ENCODE measurements at places on chromosomes 11 and 22.

GRCh38 chr11:76209375-76209972, 3.2 kb upstream of the WNT11 start:
- DNase-seq = no peak

DNA sequence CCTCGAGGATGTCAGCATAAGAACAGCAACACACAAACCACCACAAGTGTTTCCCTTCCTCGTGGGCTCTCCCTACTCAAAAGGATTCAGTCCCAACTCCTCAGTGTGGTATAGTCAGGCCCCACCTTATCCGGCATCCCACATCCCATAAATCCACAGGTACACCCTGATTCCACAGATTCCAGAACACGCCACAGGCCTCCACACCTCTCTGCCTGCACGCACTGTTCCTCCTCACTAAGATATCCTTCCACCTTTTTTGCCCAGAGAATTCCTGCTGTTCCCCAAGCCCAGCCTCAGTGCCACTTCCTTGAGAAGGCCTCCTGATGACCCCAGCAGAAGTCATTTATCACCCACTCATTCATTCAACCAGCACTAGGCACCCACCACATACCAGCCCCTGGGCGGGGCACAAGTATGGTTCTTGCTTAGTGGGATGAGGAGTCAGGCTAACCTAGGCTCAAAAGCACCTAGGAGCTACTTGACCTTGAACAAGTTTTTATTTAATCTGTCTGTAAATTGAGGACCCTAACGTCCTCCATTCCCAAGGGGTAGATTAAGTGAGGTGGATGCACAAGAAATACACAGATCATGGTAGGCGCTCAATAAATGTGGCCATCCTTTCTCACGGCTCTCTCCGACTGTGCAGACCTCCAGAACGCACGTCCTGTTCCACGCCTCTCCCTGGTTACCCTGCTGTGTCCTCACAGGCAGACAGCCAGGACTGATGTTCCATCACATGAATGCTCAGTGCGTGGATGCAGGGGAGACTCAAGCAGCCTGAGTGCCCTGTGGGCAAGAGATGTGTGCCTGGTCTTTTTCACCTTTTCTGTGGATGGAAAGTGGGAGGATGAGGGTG, 2.1 kb upstream of the KCNJ4 start:
- DNase-seq = no peak

- no peak for DNase-seq
Observed at GRCh38 chr11:68584991-68585524, 99.3 kb upstream of the GAL start.

DNA sequence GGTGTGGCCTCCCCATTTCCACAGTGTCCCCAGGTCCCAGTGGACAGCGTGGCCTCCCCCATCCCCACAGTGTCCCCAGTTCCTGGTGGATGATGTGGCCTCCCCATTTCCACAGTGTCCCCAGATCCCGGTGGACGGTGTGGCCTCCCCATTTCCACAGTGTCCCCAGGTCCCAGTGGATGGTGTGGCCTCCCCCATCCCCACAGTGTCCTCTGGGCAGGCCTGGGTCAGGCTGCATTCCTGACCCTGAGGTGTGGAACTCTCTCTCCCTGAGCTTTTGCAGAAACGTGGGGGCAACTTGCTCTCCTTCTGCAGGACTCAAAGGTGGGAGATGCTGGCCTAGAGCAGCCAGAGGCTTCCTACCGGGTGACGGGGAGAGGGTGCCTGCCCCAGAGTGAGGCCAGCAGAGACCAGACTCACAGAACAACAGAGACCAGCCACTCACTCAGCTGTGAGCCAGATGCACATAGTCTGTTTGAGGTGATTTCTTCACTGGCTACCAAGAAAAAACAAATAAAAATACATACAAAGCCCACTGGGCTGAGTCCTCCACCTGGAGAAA, 85.8 kb upstream of the FGF3 start:
- DNase-seq = no peak

DNA sequence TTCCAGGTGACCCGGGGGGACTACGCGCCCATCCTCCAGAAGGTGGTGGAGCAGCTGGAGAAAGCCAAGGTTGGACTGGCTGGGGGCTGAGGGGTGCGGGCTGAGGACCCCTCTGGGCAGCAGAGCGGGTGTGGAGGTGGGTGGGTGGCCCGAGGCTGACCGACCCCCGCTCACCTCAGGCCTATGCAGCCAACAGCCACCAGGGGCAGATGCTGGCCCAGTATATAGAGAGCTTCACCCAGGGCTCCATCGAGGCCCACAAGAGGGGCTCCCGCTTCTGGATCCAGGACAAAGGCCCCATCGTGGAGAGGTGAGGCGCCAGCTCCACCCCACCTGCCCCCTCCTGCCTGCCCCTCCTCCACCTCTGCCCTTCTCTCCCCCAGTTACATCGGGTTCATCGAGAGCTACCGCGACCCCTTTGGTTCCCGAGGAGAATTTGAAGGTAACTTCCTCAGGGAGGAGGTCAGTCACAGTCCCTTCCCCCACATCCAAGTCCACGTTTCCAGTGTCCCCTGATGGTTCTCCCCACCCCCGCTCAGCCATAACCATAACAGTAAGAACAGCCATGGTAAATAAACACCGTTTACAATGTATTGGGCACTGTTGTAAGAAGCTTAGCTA, 11.2 kb downstream of the DPP3 start:
- no peak for DNase-seq

DNA sequence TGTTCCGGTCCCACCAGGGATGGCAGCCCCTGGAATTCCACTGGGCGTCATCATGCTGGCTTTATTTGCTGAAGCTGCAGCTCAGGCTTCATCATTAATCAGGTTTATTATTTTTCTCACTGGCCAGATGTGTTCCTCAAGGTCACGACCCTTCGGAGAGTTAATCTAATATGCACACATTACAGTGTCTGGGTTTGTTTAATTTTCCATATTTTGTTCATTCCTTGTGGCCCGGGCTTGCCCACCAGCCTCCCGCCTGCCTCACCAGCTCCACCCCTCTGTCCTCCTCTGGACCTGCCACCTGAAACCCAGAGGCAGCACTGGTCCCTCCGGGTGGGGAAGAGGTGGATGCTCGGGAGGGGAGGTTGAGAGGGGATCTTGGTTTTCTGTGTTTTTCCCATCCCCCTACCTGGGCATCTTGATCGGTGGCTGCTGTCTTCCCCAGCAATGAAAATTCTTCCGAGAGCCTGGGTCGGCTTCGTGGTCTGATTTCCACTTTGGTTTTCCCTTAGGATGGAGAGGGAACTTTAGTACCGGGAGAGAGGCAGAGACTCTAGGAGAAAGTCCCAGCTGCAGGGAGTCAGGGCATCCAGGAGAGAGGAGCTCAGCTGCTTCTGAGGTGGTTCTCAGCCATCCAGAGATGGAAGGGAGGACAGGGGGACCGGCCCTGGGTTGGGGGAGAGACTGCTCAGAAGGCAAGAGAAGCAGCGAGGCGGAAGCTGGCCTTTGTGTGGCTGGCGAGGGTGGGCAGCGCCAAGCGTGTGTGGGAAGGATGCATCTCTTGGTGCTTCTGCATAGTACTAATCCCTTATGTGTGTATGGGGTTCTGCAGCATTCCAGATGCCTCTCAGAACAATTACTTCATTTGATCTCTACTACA, 2.1 kb downstream of the GRIK4 start:
- no peak for DNase-seq

DNA sequence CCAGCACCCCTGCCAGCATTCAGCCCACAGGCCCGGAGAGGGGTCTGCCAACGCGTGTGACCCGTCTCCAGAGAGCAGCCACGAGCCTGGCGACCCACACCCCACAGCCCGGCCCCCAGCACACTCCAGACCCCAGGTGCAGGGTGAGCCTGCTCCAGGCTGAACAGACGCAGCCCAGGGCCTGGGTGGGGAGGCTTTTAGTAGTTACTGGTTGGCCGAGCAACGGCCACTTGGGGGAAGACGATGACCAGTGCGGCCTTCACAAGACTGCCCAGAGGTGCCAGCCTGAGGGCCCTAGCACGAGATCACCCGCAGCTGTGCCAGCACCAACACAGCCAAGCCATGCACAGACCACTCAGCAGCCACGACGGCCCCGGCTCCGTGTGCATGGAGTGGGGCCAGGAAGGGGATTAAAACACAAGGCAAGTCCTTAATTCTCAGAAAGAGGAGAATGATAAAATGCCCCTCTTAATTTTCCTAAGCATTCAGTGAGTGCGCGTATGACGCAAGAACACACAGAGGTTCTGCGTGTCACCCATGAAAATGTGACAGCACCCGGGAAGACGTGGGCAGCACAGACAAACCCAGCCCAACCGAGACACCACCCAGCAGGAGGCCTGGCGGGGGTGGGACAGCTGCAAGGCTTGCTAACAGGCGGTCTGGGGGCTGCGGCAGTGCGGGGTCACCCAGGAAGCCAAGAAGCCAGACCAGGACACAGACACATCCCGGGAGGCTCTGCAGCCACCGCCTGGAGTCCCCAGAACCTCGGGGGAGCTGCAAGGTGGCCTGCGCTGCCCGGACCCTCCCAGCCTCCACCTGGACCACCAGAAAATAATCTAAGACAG, 47.6 kb downstream of the BRD1 start:
- no peak for DNase-seq

DNA sequence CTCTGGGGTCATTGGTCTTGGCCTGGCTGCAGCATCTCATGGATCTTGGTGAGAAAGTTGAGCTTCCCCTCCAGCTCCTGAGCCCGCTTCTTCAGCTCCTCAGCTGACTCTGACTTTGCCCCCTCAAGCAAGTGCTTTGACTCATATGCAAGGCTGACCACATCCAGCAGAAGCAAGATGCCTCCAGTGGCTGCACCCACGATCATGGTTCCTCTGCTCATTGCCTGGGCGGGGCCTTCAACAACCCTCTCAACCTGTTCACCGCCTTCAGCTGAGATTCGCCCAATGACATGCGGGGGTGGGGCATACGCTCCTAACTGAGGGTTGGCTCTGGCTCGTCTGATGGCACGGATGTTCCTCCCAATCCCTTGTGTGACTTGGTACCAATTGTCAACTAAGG, 11.9 kb downstream of the APOL2 start:
- DNase-seq = no peak

- DNase-seq = no peak
Observed at GRCh38 chr11:65777241-65777640, 3.5 kb downstream of the AP5B1 start.

DNA sequence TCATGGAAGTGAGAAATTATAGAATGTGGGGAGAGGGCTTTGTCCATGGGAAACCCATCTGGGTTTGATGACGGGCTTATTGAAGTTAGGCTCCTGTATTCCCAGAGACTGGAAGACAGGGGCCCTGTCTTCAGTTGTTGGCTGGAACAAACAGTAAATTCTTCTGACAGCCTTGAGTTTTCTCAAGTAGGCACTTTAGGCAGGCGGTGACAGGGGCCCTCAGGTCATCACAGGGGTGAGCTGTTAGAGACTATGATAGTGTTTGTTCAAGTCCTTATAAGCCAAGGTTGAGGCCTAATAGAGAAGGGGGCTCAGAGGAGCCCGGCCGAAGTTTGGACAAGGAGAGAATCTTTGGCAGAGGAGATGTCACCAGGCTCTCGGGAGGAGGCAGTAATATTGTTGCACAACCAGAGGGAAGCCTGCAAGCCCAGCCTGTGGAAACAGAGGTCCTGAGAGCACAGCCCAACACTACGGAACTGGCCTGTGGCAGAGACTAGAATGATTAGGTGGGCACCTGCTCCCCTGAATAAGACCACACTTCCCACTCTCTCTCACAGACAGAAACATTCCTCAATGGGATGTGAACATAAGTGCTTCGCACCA, 20.2 kb upstream of the IL17RA start:
- DNase-seq = no peak

DNA sequence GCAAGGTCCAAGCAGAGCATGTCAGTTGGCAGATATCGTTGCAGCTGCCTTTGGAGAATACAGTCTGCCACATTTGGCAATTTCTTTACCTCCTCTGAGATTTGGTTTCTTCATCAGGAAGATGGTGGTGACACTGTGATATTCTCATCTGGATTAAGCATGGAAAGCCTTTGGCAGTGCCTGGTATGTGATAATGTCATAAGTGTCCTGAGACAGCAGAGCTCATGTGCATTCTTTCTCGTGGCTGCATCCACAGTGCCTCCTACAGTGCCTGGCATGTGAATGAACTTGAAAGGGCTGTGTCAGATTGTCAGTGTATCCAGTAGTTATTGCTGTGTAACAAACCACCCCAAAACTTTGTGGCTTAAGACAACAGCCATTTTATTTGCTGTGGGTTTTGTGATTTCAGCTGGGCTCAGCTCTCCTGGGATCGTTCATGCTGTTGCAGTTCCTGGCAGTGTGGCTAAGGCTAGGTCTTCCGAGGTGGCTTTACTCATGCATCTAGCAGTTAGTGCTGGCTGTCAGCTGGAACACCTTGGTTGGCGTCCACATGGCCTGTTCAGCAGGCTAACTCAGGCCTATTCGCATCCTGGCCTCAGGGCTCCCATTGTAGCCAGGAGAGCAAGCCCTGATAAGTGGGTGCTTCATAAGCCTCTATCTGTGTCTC, 35.7 kb upstream of the MICAL2 start:
- DNase-seq = no peak

DNA sequence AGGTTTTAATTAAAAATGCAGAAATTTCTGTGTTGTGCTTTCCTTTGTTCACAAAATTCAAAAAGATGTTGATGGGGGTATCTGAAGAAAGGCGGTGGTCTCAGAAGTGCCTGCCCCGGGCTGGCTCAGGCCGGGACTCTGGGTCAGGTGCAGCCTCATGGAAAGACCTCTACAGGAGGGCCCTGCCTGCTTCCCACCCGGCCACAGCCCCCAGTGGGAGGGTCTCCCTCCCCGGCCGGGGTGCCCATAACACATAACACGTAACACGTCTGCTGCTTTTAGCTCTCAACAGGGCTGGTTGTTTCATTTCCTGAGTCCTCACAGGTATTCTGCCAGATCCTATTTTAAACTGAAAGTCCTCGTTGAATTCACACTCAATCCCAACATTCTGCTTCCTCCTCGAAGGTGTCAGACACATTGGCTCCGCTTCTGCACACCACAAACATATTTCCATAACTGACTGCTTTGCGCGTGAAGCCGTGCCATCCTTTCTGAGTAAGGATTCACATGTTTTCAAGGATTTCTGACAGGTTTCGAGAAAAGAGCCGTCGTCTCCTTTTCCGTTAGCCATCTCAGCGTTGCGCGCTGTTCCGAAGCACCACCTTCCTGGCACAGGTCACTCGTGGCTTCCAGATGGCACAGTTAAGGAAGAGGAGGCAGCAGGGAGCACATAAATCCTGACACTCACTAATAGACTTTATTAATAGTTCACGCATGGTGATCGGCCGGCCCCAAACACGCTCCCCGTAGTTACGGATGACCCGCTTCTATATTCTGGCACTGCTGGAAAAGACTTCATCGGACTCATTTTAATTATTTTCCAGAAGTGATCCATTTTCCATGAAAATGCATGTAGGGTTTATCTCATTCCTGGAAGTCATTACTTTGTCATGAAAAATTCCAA, 569.3 kb downstream of the BRD1 start:
- no peak for DNase-seq
